Endothelial cell of coronary artery (primary cell): ENCODE measurements at places on chromosomes 13 and 19. TPM values are rescaled to one million over a fixed set of nuclear protein-coding genes. Genes with fewer than 3 reads are reported as not detected.

The PTPRH gene
- total RNA-seq, result 0.63 and 1.3 TPM in 2 replicates

The DHDH gene
- 0.18 TPM in 1 of 2 replicates, not detected in the other for total RNA-seq

The SLC8A2 gene
- total RNA-seq, result under 0.01 TPM in 1 of 2 replicates, not detected in the other

The SERP2 gene
- 0.45 and 1.4 TPM in 2 replicates for total RNA-seq

The C3 gene
- 0.09 TPM in 2 replicates for total RNA-seq

The ATP8A2 gene
- under 0.01 TPM in 2 replicates for total RNA-seq

The SCN1B gene
- 7.6 and 8.1 TPM in 2 replicates for total RNA-seq

The SLC17A7 gene
- total RNA-seq, result 0.09 TPM in 2 replicates

The TBC1D17 gene
- total RNA-seq, result 4.7 and 5.1 TPM in 2 replicates

The SPACA4 gene
- not detected in 2 replicates for total RNA-seq

The PDX1 gene
- not detected in 2 replicates for total RNA-seq

The FFAR3 gene
- total RNA-seq, result not detected in 2 replicates

The SLC5A5 gene
- total RNA-seq, result not detected in 2 replicates

The ZNF730 gene
- total RNA-seq, result 0.27 and 0.85 TPM in 2 replicates
